ENCODE measurements at places on chromosomes 11 and 22.

DNA sequence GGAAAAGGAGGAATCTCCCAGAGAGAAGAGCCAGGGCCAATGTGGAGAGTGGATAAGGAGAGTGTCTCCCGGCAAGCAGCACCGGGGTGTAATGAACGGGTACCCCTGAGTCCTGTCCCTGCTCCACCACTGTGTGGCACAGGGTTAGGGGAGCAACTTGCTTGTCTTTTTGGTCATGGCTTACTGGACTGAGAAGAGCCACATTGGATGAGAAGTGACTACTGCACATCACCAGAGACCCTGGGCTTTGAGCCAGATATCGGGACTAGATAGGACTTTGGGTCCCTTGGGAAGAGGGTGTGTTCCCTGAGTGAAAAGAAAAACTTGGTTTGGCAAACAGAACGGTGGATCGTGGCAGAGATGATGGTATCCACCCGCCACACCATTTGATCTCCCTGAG is 24.6 kb downstream of the SDHAF2 start:
- DNase-seq: no peak

DNA sequence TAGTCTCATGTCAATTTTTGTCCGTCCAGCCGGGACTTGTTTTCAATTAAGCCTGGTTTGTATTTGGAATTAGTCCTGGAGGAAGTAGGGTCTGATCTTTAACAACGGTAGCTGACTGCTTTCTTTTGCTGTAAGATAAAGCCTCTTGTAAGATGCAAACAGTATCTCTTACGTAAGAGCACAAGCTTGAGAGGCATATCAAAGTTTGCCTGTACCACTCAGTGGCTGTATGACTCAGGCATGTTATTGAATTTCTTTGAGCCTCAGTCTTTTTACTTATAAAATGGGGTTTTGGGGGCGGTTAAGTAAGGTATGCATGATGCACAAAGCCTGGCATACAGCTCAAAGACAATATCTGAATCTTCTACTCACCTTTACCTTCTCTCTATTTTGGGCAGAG is 198.4 kb upstream of the NARS2 start:
- DNase-seq: no peak

DNA sequence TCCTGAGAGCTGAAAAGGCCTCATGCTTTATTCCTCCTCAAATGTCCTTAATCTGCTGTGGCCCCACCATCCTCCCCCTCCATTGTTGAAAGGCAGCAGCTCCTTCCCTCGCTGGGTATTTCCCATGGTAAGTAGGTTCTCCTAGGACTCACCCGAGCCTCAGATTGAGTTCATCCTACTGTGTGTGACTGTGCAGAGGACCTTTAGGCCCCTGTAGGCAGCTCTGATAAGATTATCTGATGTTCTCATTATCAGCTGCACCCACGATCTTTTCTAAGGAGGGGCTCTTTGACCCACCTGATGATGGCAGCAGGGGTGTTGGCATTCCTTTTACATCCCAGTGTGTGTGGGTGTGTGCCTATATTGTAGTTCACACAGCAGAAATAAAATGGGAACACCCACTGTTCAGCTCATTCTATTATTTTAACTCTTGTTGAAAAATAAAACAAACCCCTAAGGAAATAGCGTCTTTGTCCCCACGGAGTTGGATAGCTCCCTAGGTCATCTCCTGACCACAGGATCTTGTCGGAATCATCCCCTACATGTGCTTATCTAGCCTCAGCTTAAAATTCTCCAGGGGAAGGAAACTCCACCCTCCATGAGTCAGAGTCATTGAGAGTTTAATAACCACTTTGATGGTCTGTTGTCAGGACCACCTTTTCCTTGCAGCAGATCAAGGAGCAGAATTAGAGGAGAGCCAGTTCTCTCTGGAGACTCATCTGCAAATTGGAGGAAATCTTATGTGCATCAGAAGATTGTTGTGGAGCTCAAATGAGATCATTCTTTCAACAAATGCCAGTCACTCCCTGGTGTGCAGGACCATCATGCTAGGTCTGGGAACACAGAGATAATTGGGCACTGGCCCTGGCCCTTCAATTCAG is 19.3 kb downstream of the ENDOD1 start:
- DNase-seq: no peak

DNA sequence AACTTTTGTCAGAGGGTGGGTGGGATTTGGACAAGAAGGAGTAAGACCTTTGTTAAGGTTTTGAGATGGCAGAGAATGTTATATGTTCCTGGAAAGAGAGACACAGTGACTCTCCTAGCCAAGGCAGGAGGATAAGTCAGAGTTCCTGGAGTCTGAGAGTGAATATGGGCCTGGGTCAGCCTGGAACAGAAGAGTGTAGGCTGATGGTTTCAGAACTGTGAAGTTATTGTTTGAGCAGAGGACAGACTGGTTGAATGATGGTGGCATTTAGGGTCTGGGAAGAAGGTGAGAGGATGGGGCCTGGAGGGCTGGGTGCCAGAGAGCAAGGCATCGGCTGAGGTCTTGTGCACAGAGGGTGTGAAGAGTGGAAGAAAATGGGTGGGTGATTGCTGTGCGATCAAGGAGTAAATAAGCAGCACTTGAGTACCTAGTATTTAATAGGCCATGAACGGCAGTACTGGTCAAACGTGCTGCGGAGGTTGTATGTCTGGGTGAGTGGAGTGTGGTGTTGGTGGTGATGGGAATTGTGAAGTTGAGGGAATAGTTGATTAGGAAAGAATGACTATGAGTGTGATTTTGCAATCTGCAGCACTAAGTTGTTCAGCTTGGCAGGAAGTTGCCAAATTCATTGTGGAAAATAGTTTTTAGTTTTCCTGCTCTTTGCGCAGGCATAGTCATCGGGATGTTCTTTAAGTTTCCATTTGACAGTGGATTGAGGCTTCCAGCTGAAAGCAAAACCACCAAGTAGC is 1.8 kb downstream of the PANX1 start:
- peak; percentile 51 for DNase-seq

- no peak for DNase-seq
Measured at GRCh38 chr11:2768471-2769408, 68.9 kb upstream of the KCNQ1OT1 start.

GRCh38 chr22:46042786-46043185 is 65.8 kb upstream of the WNT7B start:
- DNase-seq: peak; percentile 26

- DNase-seq: no peak
Measured at GRCh38 chr11:87281496-87281895, 243.8 kb downstream of the TMEM135 start.

- no peak for DNase-seq
Measured at GRCh38 chr11:24356501-24356900, 140.4 kb upstream of the LUZP2 start.

- DNase-seq: no peak
Measured at GRCh38 chr11:100185588-100185987, 501.5 kb upstream of the ARHGAP42 start.

All from right cardiac atrium (tissue), 5 donors.